ENCODE measurements at places on chromosomes 11 and 22.
A peak's percentile ranks its signal among the peaks of the same experiment; 100 is the strongest.

DNA sequence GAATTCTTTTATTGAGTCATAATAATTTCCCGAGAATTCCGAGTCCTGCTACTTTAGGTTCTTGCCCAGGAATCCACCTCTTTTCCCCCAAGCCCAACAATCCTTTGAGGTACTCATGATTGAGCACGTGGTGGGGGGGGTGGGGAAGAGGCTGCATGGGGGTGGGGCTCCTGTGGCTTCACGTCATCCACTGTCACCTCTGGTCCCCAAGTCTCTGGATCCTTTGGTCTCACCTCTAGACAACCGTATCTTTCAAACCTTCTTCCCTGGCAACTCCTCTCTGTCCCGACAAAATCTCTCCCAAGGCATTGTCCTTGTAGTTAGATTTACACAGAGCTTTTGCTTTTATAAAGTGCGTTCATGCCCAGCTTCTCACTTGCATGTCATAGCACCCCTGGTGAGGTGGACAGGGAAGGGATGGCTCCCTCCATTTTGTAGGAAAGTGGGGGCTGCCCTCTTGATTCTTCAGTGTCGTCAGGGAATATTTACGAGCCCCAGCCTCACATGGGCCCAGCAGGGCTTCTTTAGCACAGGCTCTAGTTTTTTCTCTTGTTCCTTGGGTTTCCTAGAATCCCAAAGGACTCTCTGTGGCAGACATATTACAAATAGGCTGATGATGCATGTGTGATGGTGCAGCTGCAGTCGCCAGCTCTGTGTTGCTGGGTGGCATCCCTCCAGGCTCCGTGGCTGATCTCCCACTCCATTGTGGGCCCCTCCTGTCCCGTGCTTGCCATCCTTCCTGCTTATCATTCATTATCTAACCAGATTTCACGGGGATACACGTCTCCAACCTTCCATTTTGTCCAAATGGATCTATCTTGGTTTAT is 8.4 kb downstream of the UCP3 start:
- DNase-seq: no peak

- DNase-seq: peak; percentile 78
These were observed 6.7 kb upstream of the GDPD5 start for GRCh38 chr11:75532200-75533048.

DNA sequence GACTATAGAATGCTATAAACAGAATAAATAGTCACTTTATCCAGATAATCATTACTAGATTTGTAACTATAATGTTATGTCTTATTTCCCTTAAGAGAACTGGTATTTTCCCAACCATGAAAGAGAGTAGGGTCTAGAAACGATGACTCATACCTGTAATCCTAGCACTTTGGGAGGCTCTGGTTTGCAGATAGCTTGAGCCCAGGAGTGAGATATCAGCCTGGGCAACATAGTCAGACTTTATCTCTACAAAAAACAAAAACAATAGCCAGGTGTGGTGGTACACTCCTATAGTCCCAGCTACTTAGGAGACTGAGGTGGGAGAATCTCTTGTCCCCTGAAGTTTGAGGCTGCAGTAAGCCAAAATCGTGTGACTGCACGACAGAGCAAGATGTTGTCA is 30.9 kb downstream of the OR52A5 start:
- no peak for DNase-seq

GRCh38 chr11:56700242-56700913 is 1.5 kb downstream of the OR9G1 start:
- no peak for DNase-seq

GRCh38 chr11:117380676-117381075 is 53.0 kb downstream of the CEP164 start:
- DNase-seq: no peak

GRCh38 chr11:47908198-47908597 is 60.0 kb upstream of the NUP160 start:
- no peak for DNase-seq

DNA sequence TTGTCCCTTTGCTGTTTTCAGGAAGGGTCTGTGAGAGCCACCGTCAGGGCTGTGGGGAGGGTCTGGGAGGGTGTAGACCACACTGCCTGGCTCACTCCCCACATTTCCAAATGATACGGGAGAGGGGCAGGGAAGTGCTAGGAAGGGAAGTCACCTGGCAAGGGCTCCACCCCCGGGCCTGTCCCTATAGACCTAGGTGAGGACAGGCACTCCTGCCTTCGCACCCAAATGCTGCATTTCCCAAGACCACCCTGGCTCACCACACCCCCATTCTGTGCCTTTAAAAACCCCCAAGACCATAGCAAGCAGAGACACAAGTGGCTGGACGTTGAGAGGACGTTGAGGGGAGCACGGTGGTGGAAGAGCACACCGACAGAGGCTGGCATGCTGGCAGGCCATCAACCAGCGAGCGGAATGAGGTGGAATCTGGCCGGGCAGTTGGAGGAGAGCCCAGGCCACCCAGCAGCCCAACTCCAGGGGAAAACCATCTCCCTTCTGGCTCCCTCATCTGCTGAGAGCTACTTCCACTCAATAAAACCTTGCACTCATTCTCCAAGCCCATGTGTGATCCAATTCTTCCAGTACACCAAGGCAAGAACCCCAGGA is 45.7 kb downstream of the GNB1L start:
- DNase-seq: no peak

- DNase-seq: no peak
These were observed 28.5 kb downstream of the RCOR2 start for GRCh38 chr11:63888170-63889086.

DNA sequence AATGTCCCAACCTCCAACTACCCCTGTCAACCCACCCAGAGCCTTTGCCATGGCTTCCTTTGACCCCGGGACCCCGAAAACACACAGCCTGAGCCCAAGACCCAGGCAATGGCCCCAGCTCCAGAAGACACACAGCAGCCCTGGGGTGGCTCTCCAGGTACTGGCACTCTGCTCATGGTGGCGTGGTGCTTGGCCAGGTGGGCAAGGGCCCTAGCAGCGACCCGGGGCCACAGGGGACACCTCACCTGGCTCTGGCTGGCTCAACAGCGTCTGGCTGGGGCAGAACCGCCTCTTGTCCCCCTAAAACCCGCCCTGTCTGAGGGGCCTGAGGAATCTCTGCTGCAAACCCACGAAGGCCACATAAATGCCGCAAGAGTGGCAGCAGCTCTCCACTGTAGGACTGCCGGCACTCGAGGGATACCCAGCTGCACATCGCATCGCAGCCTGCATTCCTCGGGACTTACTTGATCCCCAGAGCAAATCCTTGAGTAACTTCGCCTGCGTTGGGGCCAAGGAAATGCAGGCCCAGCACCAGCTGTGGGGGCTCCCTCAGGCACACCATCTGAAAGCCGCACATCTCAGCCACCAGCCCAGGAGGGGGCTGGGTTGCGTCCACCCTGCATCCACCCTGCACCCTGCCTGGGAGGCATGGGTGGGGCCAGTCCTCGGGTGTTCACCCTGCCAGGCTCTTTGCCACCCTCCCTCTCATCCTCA is 23.1 kb upstream of the GNB1L start:
- DNase-seq: peak; percentile 14

GRCh38 chr11:10618490-10618889 is 50.0 kb upstream of the LYVE1 start:
- no peak for DNase-seq

- no peak for DNase-seq
These were observed 10.6 kb upstream of the GNB1L start for GRCh38 chr22:19865141-19865829.

DNA sequence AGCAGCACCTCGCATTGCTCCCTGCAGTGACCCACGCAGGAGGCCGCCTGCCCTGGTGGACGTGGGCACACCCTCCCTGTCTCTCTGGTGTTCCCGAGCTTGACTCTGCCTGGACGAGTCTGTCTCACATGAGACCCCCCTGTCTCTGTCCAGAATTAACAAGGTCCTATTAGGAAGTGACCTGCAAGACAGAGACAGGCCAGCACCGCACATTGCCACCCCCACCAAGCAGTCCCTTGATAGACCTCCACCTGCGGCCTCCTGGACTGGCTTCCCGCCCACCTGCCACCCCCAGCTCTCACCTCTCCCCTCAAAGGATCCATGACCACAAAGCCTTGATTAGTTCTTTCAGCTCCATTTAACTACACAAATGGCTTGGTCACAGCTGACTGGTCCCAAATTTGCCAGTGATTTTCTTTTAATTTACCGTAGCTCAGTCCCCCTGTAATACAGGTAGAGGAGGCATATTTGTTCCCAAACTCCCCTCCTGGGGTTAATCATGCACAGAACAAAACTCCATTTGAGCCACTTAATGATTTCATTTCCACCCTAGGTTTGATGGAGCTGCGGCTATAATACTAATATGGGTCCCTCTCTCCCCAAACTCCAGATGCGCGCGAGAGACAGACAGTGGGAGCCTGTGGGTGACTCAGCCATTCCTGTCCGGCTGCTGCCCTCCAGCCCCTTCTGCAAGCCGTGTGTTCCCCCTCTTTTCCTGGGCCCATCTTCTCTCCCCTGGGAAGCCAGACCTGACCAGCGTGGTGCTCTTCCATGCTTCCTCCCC is 11.2 kb downstream of the SPATA19 start:
- no peak for DNase-seq

DNA sequence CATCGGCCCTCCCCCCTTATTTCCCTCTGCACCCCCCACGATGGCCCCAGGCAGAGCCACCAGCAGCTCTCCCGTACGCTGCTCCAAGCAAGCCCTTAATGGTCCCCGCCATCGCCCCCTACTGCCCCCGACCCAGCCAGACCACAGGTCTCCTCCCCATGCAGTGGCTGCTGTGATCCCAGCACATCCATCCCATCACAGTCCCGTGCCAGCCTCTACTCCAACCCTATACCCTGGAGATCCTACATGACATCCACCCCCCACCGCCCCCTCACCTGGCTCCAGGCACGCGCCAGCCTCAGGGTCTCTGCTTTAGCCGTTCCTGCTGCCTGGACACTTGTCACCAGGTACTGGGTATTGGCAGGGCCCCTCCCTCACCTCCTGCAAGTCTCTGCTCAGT is 85.8 kb upstream of the RTL6 start:
- DNase-seq: peak; percentile 14

- DNase-seq: no peak
These were observed 426.0 kb upstream of the DDI1 start for GRCh38 chr11:103610435-103610834.

DNA sequence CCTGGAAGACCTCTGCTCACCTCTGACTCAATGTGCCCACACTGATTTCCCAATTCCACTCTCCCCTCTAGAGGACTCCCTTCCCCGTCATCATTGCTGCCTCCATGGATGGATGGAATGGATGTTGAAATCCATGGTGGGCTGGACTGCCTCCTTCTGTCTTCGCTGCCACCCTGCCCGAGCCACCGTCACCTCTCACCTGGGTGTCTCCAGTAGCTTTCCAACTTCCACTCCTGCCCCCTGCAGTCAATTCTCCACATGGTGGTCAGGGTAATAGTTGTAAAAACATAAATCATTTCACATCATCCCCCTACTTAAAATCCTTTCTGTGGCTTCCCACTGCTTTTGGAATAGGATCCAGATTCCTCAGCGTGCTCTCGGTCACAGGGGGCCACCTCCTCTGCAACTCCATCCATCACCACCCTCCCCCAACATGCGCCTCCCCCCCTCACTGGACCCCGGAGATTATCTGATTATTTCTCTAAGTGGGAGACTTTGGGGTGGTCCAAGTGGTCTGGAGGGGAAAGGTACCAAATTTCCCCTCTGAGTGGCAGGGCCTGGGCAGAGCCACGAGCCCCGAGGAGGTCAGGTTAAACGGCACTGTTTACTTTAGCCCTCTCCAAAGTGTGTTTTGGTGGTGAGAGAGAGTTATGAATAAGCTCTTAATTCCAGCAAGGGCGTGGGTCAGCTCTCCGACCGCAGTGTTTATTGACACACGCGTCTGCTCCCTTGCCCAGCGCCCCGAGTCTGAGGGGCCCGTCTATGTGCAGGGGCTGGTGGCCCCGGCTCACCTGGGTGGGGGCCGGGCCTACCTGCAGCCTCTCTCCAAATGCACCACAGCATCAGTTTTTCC is 313.7 kb downstream of the MN1 start:
- DNase-seq: no peak

GRCh38 chr11:16047073-16047472 is 309.3 kb downstream of the SOX6 start:
- DNase-seq: no peak

- DNase-seq: no peak
These were observed 35.7 kb upstream of the LRRC10B start for GRCh38 chr11:61472868-61473267.

DNA sequence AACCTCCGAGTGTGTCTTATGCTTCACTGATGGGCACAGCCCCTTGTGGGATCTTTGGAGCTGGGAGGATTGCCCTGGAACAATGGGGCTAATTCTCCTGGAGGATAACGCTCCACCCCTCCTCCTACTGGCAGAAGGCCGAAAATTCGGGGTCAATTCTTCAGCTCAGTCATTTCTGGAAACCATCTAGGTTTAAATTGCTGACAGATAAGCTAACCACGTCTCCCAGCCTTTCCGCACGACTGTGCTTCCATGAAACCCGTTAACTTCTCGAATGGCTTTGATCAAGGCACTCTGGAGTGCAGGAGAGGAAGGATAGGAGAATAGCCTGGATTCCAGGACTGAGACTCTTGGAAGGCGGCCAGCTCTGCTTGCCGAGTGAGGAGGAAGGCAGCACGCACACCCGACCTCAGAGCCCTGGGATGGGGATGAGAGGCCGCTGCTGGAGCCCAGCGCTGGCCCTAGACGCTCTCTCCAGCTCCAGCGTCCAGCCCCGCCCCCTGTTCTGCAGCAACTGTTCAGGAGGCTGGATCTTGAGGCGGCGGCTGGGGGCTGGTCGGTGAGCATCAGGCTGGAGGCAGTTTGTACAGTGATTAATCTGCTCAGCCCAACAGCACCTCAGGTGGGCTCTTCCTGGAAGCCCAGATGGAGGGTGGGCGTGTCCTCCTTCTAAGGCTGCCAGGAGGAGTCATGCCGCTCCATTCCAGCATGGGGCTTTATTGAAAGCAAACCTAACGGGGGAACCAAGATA is 176.7 kb upstream of the NCAM1 start:
- no peak for DNase-seq

DNA sequence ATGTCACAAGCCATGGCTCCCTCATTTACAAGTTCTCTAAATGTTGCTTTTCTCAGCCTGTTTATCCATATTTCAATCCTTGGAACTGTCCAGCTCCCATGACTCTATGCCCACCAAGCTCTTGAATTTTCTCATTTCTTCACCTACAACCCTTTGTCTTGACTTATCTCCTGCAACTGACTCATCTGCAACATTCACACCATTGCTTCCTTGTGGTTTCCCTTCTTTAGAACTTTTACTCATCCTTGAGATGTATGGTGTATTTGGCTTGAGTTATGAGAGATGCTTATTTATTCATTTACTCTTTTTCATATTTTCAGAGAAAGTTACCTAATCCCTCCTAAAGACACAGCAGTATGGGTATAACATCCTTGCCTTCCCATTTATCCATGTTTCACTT is 18.8 kb downstream of the TRIM34 start:
- no peak for DNase-seq

DNA sequence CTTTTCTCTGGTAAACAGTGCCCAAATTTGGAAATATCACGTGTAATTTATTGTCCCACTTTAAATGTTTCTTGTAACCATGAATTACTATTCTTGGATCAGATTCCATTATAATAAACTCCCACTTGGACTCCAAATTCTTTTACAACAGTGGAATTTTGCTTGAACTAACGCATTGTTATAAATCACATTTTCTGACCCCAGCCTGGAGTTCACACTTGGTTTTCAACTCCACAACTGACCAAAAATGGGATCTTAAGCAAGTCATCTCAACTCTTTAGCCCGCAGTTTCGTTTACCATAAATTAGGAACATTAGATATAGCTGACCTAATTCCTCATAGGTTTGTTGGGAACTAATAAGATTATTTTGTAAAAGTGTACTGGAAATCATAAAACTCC is 336.8 kb upstream of the NCAM1 start:
- no peak for DNase-seq
